ENCODE measurements at places on chromosomes 11 and 22.

DNA sequence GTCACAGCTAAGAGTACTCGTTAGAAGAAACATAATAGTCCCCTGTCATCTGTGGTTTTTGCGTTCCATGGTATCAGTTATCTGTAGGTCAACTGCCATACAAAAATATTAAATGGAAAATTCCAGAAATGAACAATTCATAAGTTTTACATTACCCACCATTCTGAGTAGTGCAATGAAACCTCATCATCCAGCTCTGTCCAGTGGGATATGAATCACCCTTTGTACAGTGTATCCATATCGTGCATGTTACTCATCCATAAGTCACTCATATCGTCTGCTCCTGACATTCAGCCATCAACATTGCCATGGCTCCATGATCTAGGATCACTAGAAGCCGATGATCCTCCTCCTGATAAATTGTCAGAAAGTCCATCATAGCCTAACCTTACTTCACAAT, 174.9 kb upstream of the C11orf87 start:
- no peak for DNase-seq

DNA sequence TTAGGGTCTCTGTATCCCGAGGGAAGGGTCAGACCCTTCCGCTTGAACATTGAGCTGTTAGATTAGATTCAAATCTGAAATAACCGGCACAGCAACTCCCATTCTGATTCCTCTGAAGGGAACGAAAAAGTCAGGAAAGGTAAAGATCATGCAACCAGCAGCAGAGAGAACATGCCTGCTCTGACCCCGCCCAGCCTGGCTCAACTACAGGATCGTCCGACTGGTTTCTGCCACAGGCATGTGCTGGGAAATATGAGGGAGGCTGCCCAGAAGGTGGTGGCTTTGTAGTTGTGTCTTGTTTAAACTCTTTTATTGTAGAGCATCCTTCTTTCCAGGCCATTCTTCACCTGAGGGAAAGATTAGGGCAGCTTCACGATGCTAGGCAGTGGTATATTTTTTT, 5.0 kb upstream of the MTNR1B start:
- no peak for DNase-seq

DNA sequence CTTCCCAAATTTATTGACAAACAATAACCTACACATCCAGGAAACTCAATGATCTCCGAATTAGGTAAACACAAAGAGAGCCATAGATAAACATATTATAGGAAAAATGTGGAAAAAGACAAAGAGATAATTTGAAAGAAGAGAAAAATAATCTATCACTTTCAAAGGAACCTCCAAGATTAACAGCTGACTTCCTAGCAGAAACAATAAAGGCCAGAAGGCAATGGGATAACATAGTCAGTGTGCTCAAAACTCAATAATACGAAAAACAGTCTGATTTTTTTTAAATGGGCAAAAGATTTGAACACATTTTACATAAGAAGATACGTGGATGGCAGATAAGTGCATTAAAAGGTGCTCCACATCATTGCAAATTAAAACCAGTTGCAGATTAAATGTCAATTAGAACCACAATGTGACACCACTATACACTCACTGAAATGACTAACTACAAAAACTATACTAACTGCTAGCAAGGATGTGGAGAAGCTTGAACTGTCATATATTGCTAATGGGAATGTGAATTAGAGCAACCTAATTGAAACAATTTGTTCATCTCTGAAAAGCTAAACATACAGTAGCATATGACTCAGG, 300.4 kb downstream of the TMEM135 start:
- DNase-seq: no peak

GRCh38 chr11:109425554-109425953, 3.6 kb downstream of the C11orf87 start:
- no peak for DNase-seq

- DNase-seq: no peak
Observed at GRCh38 chr11:45670386-45671135, 5.1 kb upstream of the CHST1 start.

- no peak for DNase-seq
Observed at GRCh38 chr11:7057641-7058040, 31.2 kb upstream of the RBMXL2 start.

GRCh38 chr11:30009060-30009459, 7.8 kb downstream of the KCNA4 start:
- no peak for DNase-seq

DNA sequence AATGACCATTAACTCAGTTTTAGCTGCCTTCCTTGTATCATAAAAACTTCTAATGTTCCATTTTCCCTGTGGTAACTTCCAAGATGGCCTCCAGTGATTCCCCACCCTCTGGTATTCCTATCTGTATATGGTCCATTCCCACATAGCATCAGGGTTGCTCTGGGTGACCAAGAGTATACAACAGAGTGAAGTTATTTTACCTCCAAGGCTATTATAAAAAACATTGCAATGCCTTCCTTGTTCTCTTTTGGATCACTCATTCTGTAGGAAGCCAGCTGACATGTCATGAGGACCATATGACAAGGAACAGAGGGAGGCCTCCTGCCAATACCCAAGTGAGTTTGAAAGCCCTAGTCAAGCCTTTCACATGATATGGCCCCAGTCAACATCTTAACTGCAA, 30.1 kb downstream of the ZNF280B start:
- no peak for DNase-seq

DNA sequence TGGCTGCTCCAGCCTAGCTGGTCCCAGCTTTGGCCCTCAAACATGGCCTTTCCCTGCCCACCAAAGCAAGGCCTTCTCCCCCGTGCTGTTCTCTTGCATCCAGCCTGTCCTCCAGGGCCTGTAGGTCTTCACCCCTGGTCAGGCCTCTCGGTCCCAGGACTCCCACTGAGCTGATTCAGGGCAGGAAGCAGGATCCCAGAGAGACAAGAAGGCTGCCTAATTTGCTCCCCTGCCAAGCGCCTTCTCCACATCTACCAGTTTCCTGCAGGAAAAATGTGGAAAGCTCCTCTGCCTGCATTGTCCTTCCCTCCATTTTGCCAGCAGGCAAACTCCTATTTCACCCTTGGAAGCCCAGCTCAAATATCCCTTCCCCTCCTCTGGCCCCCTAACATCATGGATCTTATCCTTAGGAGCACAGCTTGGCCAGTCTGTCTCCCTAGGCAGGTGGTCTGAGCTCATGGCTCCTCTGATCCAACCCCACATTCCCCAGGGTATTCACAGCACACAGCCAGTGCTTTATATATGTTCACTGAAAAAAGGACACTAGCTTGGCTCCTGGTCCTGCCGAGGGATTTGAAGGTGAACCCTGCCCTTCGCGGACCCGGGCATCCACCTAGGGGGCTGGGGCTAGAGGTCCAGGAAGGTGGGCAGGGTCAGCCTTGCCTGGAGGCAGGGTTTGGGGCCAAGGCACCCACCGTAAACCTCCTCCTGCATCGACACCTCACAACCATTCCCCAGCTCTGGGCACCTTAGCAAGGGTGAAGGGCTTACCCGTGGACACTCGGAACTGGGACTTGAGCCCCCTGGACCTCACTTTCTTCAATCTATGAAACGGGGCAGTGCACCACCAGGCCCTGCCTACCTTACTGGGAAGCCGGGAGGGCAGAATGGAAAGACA, 968 bp downstream of the RHBDD3 start:
- peak; percentile 58 for DNase-seq

GRCh38 chr11:132334769-132335280, 964.4 kb downstream of the NTM start:
- DNase-seq: no peak

DNA sequence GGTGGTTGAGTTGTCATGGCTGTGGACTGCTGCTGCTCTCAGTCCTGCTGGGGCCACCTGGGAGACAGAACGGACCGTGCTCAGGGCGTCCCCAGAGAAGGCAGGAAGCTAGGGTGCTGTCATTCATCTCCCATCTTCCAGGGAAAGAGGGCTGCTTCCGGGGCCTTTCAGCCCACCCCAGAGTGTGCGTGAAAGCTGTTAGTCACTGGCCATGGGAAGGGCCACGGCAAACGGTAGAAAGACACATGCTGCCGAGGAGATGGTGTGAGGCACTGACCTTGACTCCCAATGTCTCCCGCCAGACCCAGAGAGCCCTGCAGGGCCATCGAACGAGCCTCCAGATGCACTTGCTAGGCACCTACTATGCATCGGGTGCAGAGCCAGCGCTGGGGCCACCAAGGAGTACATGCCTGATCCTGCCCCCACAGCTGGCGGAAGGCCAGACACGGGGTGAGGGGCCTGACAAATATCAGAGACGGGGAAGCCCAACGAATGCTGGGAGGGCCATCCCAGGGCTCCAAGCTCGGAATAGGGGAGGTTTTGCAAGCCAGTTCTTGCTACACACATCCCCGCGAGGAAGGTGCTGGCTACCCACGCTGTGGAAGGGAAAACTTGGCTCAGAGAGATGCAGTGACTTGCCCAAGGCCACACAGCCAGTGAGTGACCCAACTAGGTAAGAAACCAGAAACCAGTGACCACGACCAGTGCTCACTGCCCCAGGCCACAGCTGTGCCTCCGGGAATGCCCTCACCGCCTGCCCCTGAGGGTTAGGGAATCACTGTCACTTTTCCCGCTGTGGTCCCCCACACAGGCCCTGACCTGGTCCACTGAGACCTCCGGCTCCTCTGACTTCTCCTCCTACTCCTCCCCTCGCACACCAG, 10.1 kb downstream of the RAC2 start:
- DNase-seq: no peak

DNA sequence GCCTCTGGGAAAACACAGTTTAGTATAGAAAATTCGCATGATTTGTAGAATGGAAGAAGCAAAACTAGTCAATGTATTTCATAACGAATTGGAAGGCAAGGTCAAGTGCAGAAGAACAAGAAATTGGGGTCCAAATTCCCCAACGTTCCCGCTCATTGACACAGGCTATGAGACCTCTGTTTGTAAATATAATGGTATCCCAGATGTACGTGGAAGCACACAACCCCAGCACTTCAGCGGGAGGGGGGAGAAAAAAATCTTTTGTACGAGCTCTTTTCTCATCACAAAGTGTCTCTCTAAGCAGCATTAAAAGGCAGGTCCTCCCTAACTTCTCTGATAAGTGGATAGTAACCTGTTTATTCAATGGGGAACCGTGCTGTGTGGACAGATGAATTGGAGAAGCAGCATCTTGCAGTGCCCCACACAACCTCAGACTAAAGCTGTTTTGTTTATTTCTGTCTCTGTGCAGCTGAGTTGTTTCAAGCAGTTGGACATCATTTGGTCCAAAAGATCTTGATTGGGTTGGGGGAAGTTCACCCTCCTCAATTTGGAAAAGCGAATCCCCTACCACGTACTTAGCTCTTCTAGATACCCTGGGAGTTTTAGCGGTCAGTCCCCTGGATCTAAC, 1.1 kb upstream of the GAB2 start:
- DNase-seq: no peak

DNA sequence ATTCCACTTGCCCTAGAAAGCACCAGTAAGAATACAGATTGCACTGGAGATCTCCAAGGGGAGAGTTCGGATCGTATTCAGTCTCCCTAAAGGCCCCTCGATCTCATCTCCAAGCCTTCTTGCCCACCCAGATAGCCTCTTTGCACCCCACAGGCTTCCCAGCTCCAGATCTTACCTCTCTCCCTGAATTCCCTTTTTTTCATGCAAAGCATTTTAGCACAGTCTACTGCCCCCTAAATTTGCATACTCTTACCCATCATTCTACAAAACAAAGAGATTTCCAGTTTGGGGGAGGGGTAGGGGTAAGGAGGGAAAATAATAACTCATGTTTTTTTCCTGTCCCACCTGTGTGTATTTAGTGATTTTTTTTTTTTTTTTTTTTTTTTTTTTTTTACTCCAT, 105.2 kb downstream of the NAV2 start:
- DNase-seq: no peak

GRCh38 chr11:67581469-67581868, 2.1 kb upstream of the GSTP1 start:
- no peak for DNase-seq

DNA sequence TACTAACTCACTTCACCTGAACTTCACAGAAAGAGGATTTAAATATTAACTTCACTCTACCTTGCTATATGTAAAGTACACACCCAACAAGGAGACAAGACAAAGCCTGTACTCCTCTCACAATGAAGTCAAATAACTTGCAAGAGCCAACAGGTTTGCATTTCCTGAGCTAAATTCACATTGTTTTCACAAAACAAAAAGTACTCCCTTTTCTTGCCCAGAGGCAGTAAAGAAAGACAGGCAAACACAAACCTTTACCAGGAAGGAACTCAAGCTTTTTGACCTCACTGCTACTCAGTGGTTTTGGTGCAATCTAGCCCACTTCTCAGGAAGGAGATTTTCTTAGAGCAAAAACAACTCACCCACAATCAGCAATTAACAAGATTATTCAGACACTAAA, 15.7 kb downstream of the USP28 start:
- no peak for DNase-seq

- DNase-seq: no peak
Observed at GRCh38 chr11:35524780-35525179, 636 bp downstream of the PAMR1 start.

DNA sequence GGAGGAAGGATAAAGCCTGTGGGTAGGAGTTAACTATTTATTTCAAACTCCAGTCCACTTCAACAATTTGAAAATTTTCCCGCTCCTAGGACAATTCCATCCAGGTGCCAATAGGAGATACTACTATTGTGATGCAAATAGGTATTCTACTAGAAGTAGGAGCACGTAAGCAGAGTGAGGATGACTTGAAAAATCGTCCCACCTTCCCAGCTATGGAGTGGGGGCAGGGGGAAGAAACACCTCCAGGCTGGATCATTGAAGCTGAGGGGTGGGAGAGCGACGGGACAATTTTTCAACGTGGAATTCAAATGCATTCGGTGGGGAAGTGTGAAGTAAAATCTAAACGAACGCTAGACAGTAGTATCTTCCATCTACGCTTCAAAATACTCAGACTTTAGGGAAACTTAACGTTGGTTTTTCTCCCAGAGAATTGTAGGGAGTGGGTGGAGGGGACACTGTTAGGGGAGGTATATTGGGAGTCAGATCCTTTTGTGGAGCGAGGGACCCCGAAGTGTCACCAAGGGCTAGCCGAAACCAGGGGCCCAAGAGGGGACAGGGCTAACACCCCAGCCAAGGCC, 523 bp upstream of the ARHGAP42 start:
- no peak for DNase-seq

GRCh38 chr11:34745195-34745594, 124.3 kb downstream of the EHF start:
- DNase-seq: no peak

- peak; percentile 83 for DNase-seq
Observed at GRCh38 chr22:29004647-29005371, 56.8 kb downstream of the C22orf31 start.

All from upper lobe of right lung (tissue), 1 donor.